ENCODE measurements at places on chromosomes 5 and 9.

GRCh38 chr5:149341876-149342275 is 3.4 kb upstream of the GRPEL2 start:
- DNase-seq = no peak

- no peak for DNase-seq
Observed at GRCh38 chr5:126115059-126115629, 308.1 kb upstream of the GRAMD2B start.

DNA sequence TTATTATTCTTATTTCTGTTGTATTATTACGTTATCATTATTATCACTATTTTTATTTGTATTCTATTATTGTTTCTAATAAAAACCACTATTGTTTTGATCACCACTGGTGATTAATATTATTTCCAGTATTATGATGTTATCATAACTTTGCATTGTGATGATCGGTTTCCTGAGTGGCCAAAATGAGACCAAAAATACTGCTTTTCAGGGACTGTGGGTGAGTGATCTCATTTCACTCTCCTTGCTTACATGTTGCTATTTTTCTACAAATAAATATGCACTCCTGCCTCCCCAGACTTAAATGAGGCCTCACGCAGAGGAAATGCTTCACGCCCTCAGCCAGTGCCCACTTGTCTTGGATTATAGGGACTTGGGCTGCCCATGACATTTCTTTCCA is 78.4 kb downstream of the LRSAM1 start:
- DNase-seq = no peak

DNA sequence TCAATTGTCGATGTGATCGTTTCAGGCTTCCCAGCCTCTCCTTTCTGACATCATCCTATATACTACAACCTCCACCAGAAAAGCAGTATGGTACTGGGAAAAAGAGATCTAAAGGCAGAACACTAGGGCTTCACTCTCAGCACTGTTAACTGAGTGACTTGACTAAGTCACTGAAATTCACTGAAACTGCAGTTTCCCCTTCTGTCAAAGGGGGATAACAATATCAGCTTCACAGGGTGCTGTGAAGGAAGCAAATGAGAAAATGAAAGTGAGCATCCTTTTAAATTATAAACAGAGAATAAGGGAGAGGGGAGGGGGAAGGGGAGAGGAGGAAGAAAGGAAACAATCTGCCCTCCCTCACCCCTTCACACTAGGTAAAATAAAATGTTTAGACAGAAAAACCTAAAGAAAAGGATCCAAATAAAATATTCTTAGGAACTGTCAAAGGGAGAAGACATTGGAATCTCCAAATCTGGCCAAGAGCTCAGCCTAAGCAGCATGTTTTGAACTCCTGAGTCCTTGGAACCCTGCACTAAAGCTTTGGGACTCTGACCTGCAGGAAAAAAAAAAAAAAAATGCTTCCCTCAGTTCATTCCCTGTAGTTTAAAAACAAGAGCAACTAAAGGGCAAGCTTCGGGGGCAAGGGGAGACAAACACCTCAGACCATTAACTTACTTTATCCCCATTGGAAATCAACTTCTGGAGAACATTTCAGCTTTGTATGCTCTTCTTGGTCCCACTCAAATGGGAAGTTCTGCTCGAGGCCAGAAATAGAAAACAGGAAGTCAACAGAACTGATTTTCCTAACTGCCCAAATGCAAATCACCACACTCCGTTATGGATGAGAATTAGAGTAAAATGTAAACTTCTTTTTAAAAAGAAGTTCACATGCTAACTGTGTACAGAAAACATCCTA is 178.3 kb downstream of the DEPDC1B start:
- no peak for DNase-seq

DNA sequence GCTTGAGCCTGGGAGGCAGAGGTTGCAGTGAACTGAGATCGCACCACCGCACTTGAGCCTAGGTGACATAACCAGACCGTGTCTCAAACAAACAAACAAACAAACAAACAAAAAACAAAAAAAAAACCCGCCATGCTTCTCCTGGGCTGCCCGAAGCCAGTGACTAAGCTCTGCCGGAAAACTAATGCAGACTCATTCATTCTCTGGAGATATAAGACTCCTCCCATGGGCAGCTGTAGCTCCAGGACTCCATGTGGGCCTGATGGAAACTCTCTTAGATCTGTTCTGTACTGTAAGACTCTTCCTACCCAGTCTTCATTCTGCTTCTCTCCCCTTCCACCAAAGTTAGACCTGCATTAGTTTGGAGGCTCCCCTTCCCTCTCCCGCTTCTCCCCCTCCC is 11.1 kb downstream of the GLDC start:
- no peak for DNase-seq

GRCh38 chr9:33117306-33117705 is 40.8 kb upstream of the SMU1 start:
- no peak for DNase-seq

DNA sequence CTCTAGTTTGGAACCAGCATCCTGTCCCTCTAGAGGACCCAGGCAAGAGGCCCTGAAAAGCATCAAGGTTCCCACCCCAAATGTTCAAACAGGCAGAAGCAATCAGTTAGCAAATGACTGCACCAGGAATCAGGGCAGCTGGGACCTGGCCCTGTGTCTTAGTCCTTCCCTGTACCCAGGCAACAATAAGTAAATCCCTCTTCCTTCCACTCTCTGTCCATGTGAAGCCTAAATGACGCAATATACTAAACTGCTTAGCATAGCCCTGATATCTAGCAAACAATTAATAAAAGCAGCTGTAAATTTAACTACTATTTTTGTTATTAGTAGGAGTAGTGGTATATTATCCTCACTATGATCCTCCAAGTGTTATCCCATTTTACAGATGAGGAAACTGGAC is 13.2 kb upstream of the ADRA1B start:
- DNase-seq = no peak

DNA sequence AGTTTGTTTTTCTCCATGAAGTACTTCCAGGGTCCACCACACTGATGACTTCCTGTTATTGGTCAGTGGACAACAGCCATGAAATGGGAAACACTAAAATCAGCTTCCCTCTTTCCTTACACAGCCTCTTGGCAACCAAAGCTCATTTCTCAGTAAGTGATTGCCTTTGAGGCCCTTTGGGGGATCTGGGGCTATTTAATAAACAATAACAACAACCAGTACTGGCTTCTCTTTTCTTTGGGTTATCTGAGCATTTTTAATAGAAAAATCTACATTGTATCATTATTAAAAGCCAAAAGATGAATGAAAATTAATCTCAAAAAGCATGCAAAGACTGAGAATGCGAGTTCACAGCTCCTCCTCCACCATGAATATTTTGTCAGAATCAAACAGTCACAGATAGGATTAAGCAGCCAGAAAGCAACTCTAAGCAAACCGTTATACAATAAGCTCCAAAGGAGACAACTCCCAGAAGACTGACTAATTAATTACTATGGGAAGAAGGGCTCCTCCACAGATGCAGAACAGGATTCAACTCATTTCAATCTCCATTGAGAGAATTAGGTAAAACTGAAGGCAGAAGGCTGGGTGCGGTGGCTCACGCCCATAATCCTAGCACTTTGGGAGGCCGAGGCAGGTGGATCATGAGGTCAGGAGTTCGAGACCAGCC is 68.3 kb downstream of the SERINC5 start:
- DNase-seq = no peak

DNA sequence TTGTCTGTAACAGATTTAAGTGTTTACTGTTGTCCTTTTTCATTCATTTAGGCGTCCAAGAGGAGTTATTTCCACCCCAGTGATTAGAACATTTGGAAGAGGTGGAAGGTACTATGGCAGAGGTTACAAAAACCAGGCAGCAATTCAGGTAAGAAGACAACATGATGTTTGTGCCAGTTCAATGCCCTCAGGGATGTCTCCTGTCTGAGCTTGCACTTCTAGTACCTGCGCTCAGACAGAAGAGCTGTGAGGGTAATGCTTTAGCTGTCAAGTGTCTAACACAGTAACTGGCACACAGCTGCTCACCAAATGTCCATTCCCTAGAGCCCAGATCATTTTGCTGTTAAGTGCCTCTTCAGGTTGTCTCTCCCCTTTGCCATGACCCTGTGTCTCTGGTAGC is 14.2 kb upstream of the PHF2 start:
- no peak for DNase-seq

DNA sequence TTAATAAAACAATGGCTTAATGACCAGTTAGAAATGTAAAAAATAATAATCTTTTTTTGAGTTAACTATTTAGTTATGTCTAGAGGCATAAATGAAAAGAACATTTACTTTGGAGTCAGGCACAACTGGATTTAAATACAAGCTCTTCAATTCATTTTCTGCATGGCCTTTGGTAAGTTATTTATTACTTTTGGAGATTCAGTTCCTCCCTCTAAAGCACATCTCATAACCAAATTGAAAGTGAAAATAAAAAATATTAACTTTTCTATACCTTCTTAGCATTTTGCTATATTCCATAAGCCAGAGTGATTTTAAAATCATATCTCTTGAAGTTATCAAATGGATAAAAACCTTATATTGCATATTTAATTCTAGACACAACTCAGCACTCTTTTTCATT is 434.9 kb upstream of the SMARCA2 start:
- no peak for DNase-seq

GRCh38 chr9:14956208-14956607 is 46.0 kb upstream of the FREM1 start:
- DNase-seq = no peak

GRCh38 chr5:141182248-141182647 is at the start of gene PCDHB16:
PCDHB16 (plus strand) TSS chr5:141182387; CDS start chr5:141182560, 173 bp downstream.
- no peak for DNase-seq
